ENCODE measurements at places on chromosomes 12 and 14.
A peak's percentile ranks its signal among the peaks of the same experiment; 100 is the strongest.

GRCh38 chr12:19410629-19411185 is 28.6 kb upstream of the AEBP2 start:
- peaks cover 2% of the 10 kb centered on the region for H3K4me1 ChIP-seq
- no peaks in the 10 kb centered on the region for H3K36me3 ChIP-seq
- no peaks in the 10 kb centered on the region for H3K27me3 ChIP-seq
- no peak overlapping the region for H3K27ac ChIP-seq
- no peak for DNase-seq

DNA sequence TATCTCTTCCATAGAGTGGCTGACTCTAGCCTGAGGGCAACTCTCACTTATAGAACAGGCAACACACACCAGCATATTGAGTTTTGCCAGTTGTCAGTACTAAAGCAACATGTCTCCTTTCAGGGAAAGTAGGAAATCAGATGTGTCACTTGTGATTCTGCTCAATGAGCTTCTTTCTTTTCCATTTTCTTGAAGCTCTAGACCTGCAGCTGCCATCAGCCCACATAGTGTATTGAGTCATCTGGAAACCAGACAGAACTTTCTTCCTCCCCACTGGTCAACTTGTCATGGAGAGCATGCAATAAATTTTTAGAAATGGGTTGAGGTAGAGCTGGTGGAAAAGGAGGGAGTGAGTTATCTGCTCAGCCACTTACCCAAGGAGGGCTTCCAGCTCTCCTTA is 209.0 kb upstream of the PLEKHG7 start:
- no peaks in the 10 kb centered on the region for H3K4me1 ChIP-seq
- no peaks in the 10 kb centered on the region for H3K36me3 ChIP-seq
- H3K27ac ChIP-seq = no peak overlapping the region
- no peak overlapping the region for H3K4me3 ChIP-seq
- no peaks in the 10 kb centered on the region for H3K27me3 ChIP-seq
- DNase-seq = no peak

DNA sequence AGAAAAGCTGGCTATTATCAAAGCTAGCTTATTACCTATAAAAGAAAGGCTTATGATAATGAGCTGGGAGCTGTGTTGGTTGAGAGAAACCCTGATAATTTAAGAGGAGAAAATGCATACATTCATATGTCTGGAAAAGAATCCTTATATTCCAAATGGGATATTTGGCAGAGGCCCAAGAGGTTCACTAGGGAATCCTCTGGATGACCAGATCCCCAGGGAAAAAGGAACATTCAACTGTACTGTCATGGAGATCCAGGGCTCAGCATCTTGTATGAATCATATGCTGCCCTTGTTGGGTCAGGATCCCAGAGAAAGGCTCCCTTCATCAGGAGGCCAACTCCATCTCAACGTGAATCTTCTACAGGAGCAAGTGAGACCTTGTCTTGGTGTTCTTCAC is 16.6 kb upstream of the FBXO34 start:
- no peak overlapping the region for H3K4me3 ChIP-seq
- H3K27me3 ChIP-seq = no peaks in the 10 kb centered on the region
- H3K36me3 ChIP-seq = no peaks in the 10 kb centered on the region

- no peaks in the 10 kb centered on the region for H3K27me3 ChIP-seq
- H3K4me3 ChIP-seq = no peak overlapping the region
- H3K4me1 ChIP-seq = no peaks in the 10 kb centered on the region
- no peaks in the 10 kb centered on the region for H3K36me3 ChIP-seq
Measured at GRCh38 chr14:100604121-100604501, 16.9 kb upstream of the BEGAIN start.

GRCh38 chr14:33846100-33846824 is 104.6 kb downstream of the EGLN3 start:
- no peak overlapping the region for H3K27ac ChIP-seq
- DNase-seq = no peak
- no peaks in the 10 kb centered on the region for H3K27me3 ChIP-seq
- H3K4me1 ChIP-seq = no peaks in the 10 kb centered on the region

- no peaks in the 10 kb centered on the region for H3K36me3 ChIP-seq
- no peaks in the 10 kb centered on the region for H3K27me3 ChIP-seq
- no peak overlapping the region for H3K4me3 ChIP-seq
- no peak overlapping the region for H3K27ac ChIP-seq
Measured at GRCh38 chr14:99215277-99215676, 56.7 kb downstream of the BCL11B start.

DNA sequence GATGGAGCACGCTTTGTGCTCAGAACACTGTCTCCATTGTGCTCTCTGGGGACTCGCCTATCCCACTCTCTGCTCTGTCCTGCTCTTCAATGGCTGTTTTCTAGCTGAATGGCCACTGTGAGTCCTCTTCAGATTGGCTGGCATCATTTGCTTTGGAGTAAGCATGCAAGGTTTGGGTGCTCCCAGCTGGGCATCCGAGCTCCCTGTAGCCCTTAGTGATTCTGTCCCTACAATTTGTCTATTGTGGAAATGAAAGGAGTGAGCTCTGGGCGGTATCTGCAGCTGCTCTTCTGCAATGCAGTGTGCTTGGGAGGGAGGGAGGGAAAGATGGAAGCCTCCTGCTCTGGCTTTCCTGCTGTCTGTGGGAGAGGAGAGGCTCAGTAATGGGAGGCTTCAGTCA is 84.8 kb downstream of the SMOC1 start:
- no peak for DNase-seq
- no peaks in the 10 kb centered on the region for H3K36me3 ChIP-seq
- no peak overlapping the region for H3K27ac ChIP-seq
- H3K4me1 ChIP-seq = no peaks in the 10 kb centered on the region
- no peak overlapping the region for H3K4me3 ChIP-seq

- H3K36me3 ChIP-seq = no peaks in the 10 kb centered on the region
- no peak overlapping the region for H3K4me3 ChIP-seq
- H3K27me3 ChIP-seq = no peaks in the 10 kb centered on the region
- no peak overlapping the region for H3K27ac ChIP-seq
- peaks cover 10% of the 10 kb centered on the region for H3K4me1 ChIP-seq
Measured at GRCh38 chr12:93419388-93420034, 22.2 kb downstream of the UBE2N start.

- no peaks in the 10 kb centered on the region for H3K36me3 ChIP-seq
- no peaks in the 10 kb centered on the region for H3K4me1 ChIP-seq
- H3K27me3 ChIP-seq = no peaks in the 10 kb centered on the region
- H3K27ac ChIP-seq = no peak overlapping the region
Measured at GRCh38 chr12:1870998-1871917, 47.2 kb downstream of the CACNA2D4 start.

- H3K4me3 ChIP-seq = no peak overlapping the region
- H3K4me1 ChIP-seq = no peaks in the 10 kb centered on the region
- DNase-seq = no peak
Measured at GRCh38 chr12:65156366-65156841, 13.0 kb upstream of the LEMD3 start.

DNA sequence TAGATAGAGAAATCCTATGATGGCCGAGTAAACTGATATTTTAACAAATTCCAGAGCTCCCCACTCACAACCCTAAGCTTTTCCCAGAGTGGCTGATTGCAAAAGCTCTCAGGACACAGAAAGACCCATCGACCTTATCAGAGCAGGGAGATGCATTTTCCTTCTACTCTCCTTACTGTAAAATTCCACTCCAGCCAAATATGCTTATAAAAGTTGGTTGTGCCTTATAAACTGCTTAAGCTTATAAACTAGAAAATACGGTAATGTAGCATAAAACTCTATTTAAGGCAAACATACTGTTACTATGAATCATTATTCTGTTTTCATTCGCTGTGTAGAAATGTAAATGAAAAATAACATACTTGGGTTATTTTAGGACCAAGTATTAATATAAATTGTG is 41.6 kb upstream of the TRHDE start:
- no peaks in the 10 kb centered on the region for H3K36me3 ChIP-seq
- H3K4me1 ChIP-seq = no peaks in the 10 kb centered on the region
- H3K27me3 ChIP-seq = no peaks in the 10 kb centered on the region
- no peak overlapping the region for H3K4me3 ChIP-seq
- DNase-seq = no peak

GRCh38 chr14:51677738-51678137 is 26.0 kb downstream of the FRMD6 start:
- H3K27ac ChIP-seq = no peak overlapping the region
- no peaks in the 10 kb centered on the region for H3K36me3 ChIP-seq
- no peak for DNase-seq
- no peaks in the 10 kb centered on the region for H3K27me3 ChIP-seq
- no peak overlapping the region for H3K4me3 ChIP-seq

- H3K4me3 ChIP-seq = no peak overlapping the region
- DNase-seq = no peak
- no peaks in the 10 kb centered on the region for H3K27me3 ChIP-seq
- H3K4me1 ChIP-seq = no peaks in the 10 kb centered on the region
- no peaks in the 10 kb centered on the region for H3K36me3 ChIP-seq
Measured at GRCh38 chr12:81015510-81015909, 62.4 kb upstream of the ACSS3 start.

DNA sequence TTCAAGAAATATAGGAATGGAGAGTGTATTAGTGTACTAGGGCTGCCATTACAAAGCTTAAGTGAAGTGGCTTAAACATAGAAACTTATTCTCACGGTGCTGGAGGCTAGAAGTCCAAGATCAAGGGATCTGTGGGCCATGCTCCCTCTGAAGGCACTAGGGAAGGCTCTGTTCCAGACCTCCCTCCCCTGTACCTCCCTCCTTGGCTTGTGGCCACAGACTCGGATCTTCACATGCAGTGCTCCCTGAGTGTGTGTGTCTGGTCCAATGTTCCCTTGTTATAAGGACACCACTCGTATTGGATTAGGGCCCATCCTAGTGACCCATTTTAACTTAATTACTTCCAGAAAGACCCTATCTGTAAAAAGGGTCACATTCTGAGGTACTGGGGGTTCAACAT is 225.6 kb downstream of the VRK1 start:
- no peak overlapping the region for H3K4me3 ChIP-seq
- H3K27me3 ChIP-seq = no peaks in the 10 kb centered on the region
- no peaks in the 10 kb centered on the region for H3K4me1 ChIP-seq
- no peak overlapping the region for H3K27ac ChIP-seq
- no peak for DNase-seq
- no peaks in the 10 kb centered on the region for H3K36me3 ChIP-seq

DNA sequence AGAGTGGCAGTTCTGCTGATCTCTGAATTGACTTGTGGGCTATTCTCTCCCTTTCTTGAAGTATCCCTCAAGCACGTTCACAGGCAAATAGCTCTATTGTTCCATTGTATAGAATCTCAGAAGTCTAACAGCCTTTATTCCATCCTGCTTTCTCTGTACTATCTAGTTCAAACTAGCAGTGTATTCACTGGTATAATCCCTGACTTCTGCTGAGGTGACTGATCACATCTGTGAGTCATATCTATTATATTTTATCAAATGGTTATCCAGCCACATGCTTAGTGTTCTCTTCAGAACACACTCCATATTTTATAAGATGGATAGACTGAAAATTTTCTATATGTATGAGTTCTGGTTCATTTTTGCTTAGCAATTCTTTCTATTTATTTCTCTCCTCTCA is 866.1 kb downstream of the C12orf50 start:
- no peaks in the 10 kb centered on the region for H3K27me3 ChIP-seq
- H3K36me3 ChIP-seq = no peaks in the 10 kb centered on the region
- DNase-seq = no peak

GRCh38 chr12:131340616-131341210 is 370.2 kb upstream of the SFSWAP start:
- no peaks in the 10 kb centered on the region for H3K36me3 ChIP-seq
- no peaks in the 10 kb centered on the region for H3K27me3 ChIP-seq
- H3K4me1 ChIP-seq = no peaks in the 10 kb centered on the region
- H3K4me3 ChIP-seq = no peak overlapping the region

- no peak for DNase-seq
- no peak overlapping the region for H3K27ac ChIP-seq
- no peaks in the 10 kb centered on the region for H3K27me3 ChIP-seq
- peaks cover 2% of the 10 kb centered on the region for H3K4me1 ChIP-seq
- no peaks in the 10 kb centered on the region for H3K36me3 ChIP-seq
- H3K4me3 ChIP-seq = no peak overlapping the region
Measured at GRCh38 chr14:91869556-91869955, 2.2 kb upstream of the TC2N start.

- H3K4me3 ChIP-seq = peak overlapping the region; percentile 82
- H3K36me3 ChIP-seq = no peaks in the 10 kb centered on the region
- H3K4me1 ChIP-seq = peaks cover 10% of the 10 kb centered on the region
- H3K27ac ChIP-seq = peak overlapping the region; percentile 98
Measured at GRCh38 chr14:20684662-20685456, 499 bp downstream of the RNASE4 start.

GRCh38 chr12:32534698-32535097 is 135.3 kb downstream of the FGD4 start:
- H3K4me3 ChIP-seq = peak overlapping the region; percentile 35
- H3K4me1 ChIP-seq = peaks cover 8% of the 10 kb centered on the region
- no peaks in the 10 kb centered on the region for H3K27me3 ChIP-seq
- peak overlapping the region; percentile 17 for H3K27ac ChIP-seq

DNA sequence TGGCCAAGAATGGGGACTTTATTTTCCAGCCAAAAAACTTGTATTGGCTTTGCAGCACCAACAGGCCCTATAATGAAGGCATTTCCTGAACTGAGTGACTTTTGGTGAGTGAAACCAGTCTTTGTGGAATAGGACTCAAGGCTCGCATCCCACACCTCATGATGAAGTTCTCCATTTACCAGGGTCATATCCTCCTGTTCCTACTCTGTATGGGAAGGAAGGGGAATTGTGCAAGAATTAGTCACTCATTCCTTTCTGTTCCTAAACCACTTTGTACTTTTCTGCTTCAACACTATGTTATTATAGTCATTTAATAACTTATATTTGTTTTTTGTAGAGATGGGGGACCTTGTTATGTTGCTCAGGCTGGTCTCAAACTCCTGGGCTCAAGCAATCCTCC is 2.3 kb upstream of the SPATS2 start:
- H3K27me3 ChIP-seq = no peaks in the 10 kb centered on the region
- no peak for DNase-seq
- no peak overlapping the region for H3K27ac ChIP-seq

DNA sequence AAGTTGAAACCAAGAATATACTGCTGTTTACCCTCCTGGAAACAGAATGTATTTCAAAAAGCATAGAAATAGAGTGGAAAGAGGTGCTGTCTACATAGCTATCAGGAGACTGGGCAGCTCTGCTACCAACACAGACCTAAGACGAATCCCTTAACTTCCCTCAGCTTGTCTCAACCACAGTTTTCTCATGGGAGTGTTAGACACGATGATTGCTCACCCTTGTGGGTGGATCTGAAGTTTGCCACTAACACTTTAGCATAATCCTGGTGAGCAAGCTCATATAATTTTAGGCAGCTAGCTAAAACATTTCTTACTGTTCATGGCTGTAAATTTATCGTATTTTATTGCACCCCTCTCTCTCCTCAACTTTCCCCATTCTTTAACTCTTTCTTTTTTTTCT is 38.5 kb downstream of the C12orf75 start:
- no peak overlapping the region for H3K27ac ChIP-seq
- H3K27me3 ChIP-seq = no peaks in the 10 kb centered on the region
- no peak for DNase-seq

DNA sequence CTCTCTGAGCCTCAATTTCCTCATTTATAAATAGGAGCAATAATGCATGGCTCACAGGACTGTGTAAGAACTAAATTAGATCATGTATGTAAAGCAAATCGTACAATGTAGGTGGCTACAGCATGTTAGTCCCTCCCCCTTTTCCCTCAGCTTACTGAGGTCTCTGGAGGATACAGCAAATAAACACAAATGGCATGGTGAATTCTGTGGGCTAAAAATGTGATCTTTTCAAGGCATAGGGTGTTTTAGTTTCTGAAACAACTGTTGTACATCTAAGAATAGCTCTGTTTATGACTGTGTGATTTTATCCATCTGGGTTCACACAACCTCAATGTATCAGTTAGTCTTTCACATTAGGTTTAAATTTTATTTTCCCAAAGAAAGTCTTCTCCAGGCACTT is 121.2 kb upstream of the PLEKHG7 start:
- DNase-seq = no peak
- H3K4me3 ChIP-seq = no peak overlapping the region
- no peaks in the 10 kb centered on the region for H3K4me1 ChIP-seq
- H3K27ac ChIP-seq = no peak overlapping the region
- H3K27me3 ChIP-seq = no peaks in the 10 kb centered on the region
- H3K36me3 ChIP-seq = no peaks in the 10 kb centered on the region
